ENCODE measurements at places on chromosomes 4 and X.

DNA sequence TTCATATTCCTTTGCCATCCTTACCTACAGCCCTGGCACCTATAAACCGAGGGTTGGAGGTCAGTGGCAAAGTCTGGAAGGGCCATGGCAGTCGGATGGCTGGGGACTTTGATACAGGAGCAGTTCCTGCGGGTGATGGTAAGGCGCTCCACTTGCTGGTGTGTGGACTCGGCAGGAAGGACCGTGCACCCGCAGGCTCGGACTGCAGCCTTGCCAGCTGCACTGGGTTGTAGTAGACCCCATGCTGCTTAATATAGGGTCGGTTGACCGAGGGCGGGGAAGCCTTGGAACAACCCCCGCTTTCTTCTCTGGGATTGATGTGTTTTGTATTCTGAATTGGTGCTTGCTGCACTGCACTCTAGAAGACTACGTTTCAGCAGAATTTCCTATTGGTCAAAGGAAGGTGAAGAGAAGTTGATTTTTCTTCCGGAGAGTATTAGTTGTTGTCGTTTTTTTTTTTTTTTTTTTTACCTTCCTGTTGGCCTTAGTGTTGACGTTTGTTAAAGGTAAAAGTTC is 638 bp downstream of the BLTP1 start:
- DNase-seq, result peak; percentile 22

DNA sequence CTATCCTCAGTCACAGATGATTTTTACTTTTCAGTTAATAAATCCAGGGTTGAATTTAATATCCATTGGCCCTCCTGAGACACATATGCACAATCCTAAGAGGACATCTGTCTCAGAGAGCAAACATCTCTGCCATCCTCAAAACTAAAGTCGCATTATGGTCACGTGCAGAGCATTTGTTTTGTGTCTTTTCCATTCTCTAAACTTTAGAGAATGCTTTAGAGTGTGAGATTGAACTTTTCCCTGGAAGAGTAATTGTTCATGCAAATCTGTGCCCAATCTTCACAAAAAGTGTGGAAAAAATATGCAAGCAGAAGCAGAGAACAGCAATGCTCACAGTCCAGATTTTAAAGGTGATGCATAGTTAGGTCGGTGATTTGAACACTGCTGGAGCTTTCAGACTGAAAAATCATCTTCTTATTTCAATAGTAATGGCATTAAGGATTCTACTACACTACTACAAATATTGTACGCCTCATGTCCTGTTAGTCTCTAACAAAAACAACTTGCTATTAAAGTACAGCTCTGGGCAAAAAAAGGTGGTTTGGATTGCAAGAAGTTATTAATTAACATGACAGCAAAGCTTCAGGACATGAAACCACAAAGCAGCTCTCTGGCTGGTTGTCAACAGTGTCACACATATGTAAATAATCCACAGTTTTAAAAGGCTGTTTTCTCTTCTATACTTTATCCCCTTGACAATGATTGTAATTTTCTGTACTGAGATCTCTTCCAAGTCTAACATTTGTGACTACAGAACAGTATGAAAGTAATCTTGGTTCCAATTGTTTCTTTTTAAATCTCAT is 19.9 kb downstream of the DCHS2 start:
- no peak for DNase-seq

DNA sequence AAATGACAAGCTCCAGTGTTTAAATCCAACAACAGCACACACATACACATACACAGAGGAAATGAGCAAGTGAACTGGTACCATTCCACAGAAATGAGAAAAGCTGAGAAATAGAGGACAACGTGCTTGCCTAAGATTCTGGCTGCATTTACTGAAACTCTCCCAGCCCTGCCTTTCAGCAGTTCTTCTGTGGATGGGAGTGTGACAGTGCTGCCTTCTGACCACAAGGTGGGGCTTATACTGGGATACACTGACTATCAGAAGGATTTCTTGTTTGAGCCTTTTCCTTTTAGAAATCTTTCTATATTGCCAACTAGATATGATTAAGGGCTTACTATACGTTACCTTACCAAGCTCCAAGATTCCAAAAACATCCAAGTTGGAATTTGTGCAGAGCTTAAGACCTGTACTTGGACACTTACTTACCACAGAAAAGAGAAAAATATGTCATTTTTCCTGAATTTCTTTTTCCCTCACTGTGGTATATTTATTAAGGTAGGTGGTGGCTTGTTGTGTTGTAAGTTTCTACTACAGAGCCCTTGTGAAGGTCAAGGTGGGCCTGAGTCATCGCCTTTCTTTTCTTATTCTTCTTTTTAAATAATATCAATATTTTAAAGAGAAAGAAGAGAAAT is 10.7 kb upstream of the CXCL8 start:
- peak; percentile 93 for DNase-seq

GRCh38 chrX:119552508-119552907 is 12.7 kb downstream of the STEEP1 start:
- DNase-seq, result peak; percentile 61

DNA sequence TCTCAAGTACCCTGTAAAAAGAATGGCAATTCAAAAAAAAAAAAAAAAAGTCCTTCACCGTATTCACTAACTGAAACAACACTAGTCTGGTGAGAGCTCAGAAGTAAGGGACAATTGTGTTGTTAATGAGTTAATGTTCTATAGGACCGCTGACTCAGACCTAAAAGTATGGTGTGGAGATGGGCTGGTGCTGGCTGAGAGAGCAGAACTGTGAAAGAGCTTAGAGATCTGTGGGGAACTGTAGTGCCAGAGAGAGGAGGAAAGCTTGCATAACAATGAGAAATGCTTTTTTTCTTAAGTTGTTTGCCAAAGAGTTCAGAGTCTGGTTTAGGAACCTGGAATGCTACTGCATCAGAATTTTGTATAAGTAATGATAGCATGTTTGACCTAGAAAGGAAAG is 65.1 kb downstream of the LHFPL1 start:
- DNase-seq, result peak; percentile 69

DNA sequence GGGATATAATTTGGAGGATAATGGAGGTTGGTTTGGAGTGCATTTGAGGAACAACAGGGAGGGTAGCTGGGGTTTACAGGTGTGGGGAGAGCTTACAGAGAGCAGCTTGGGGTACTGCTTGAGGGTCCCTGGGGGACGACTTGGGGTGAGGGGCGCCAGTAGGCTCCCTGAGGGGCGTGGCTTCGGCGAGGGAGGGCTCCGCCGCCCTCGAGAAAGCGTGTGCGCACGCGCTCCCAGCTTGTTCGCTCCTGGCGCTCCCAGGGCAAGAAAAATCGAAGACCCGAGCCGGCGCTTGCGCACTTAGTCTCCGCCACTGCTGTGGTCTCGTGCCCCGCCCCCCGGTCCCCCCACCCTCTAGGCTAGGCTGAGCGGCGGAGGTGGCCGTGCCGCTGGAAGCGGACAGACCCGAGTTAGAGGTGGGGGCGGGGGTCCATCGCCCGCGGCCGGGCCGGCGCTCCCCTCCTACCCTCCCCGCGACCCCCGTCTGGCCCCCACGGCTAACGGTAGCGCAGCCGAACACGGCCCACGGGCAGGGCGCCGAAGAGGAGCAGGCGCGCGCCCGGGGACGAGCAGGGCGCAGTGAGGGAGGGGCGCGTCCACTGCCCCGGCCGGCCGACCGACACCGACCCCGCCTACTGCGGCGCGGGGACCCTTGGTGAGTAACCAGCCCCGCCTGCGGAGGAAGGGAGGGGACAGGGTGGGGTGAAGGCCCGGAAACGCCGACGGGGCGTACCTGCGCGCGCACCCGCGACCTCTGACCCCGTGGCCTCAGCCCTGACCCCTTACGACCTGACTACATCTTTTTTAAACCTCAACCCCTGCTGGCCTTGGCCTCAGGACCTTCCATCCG is 5.4 kb upstream of the CCDC120 start:
- DNase-seq, result peak; percentile 31

DNA sequence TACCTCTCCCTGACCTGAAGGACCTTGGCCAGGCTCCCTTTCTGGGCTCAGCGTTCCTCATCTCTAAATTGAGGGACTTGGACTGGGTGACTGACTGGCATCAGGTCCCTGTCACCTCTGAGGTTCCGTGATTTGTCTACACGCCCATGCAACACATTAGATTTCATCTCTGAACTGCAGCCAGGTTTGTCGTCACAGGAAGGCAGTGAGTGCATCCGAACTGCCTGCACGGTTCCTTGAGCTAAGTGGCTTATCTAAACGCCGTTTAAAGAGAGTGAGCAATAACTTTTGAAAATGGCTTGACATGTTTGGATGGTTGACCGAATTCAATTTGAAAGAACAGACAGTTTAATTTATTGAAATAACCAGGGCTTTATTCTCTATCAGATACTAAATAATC is 70.1 kb downstream of the PCYT1B start:
- no peak for DNase-seq

All from AG10803 (cell line).